ENCODE measurements at places on chromosomes 11 and 22.

- no peak for DNase-seq
Observed at GRCh38 chr11:109752212-109752825, 330.3 kb downstream of the C11orf87 start.

GRCh38 chr11:28701760-28702449, 593.7 kb downstream of the METTL15 start:
- no peak for DNase-seq

GRCh38 chr11:92505689-92506088, 281.1 kb downstream of the FAT3 start:
- no peak for DNase-seq

DNA sequence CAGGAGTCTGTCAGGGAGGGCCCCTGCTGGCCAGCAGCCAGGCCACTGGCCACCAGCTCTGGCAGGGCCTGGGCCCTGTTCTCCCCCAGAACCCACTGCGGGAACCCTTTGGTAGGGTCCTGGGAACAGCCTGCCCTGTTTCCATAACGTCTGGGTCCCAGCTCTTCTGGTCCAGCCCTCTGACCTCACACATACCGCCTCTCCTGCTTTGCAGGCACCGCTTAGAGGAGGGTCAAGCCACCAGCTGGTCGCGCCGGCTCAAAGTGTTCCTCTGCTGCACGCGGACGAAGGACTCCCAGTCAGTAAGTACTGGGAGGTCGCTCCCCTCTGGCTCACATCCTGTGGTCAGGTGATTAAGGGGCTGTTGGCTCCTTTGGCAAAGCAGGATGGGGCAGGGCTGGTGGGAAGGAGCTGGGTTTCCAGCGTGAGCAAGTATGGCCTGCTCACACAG, 26.6 kb upstream of the MYRF start:
- no peak for DNase-seq

DNA sequence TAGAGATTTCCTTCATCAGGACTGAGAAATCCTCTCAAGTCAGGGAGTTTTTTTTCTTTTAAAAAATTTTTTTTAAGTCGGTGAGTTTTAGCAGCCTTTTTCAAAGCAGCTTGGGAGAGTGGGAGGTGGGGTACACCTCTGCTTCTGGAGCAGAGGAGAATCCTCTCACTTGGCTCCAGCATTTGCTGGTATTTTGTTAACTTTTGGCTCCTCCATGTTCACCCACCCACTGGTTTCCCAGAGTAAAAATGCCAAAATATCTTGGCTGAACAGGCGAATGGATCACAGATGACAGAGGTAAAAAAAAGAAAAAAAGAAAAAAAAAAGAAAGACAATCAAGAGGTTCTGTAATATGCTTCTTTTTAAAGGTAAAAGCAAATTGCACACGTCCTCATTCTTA, 68.0 kb downstream of the GAB2 start:
- no peak for DNase-seq

DNA sequence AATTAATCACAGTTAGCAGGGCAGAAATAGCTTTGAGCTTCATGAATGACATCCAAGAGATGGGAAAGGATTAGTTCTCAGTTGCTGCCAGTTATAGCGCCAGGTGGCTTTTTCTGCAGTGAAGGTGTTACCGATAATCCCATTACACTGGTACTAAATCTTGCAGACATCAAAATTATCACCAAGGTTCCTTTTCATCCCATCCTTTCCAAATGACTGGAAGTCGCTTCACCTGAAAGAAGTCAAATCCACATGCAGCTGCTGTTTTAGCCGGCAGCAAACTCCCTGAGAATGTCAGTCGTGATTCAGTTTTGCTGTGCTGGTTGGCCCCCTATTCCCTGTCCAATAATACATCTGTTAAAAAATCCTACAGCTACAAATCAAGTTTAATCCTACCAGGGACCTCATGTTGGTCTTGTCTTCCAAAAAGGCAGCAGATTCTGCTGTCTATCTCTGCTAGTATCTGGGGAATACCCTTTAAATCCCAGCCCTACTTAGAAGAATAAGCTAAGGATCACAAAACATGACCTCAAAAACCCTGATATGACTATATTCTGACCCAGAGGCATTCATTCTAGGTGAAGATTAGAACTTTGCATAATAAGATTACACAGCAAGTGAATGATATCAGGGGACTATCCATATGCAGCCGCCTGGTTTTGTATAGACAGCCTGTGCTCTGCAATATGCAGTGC, 31.7 kb downstream of the IMMP1L start:
- DNase-seq, result no peak

GRCh38 chr11:83072350-83073242, 899 bp upstream of the RAB30 start:
- no peak for DNase-seq

- no peak for DNase-seq
Observed at GRCh38 chr11:13920756-13921155, 41.8 kb upstream of the SPON1 start.

- peak; percentile 29 for DNase-seq
Observed at GRCh38 chr22:38572065-38572464, 2.1 kb upstream of the DMC1 start.

DNA sequence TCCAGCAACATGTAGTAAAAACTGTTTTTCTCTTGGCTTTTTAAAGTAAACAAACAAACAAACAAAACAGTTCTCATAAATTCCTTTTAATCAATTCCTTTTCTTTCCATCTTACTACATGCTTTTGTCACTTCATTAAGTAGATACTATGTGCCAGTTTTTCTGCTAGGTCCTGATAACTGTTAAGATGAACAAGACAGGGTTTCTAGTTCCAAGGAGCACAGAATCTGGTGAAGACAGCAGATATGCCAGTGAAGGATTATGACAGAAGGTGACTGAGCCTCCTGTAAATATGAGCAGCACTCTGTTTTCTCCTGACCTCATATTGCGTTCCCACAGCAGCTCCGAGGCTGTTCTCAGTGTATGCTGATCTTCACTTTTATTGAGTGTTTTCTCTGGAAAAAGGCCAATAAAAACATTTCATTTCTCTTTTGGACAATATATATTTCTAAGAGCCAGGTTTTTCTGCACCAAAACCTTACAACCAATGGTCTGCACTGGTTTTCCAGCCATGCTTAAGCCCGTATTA, 45.8 kb downstream of the HEPHL1 start:
- DNase-seq, result no peak

DNA sequence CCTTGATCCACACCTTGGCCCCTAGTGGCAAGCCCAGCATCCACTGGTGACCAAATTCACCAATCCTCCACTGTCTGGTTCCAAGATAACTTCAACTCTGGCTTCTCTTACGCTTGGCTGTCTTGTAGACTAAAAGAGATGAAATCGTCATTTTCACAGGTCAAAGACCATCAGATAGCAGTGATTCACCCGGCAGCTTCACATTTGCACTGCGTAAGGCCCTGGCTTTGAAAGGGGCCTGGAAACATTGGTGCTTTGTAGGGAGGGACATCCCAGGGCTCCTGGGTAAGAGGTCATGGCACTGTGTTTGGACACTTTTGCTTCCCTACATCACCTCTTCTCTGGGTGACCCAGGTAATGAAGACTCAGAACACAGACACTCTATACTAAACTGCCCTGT, 30.1 kb upstream of the FADD start:
- DNase-seq, result no peak

- no peak for DNase-seq
Observed at GRCh38 chr11:73239571-73240189, 21.6 kb downstream of the P2RY2 start.

GRCh38 chr11:47253660-47254059, 4.1 kb upstream of the NR1H3 start:
- DNase-seq, result no peak

DNA sequence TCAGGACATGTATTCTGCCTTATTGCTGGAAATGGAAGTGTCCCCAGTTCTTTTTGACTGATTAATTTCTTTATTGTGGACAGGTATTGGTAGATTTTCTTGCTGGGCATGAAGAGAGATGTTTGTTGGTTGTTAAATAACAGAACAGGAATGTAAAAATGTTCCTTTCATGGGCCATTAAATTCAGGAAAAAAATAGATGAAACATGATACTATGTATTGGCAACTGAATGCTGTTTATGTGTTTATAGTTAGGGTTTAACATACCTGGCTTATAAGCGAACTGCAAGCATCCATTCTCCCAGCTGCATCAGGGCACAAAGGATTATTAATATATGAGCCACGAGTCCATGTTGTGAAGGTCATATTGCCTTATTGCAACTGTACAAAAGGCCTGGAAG, 368.5 kb downstream of the NELL1 start:
- DNase-seq, result no peak
